ENCODE measurements at places on chromosomes 12 and 14. TPM values are rescaled to one million over a fixed set of nuclear protein-coding genes. Genes with fewer than 3 reads are reported as not detected.

DNA sequence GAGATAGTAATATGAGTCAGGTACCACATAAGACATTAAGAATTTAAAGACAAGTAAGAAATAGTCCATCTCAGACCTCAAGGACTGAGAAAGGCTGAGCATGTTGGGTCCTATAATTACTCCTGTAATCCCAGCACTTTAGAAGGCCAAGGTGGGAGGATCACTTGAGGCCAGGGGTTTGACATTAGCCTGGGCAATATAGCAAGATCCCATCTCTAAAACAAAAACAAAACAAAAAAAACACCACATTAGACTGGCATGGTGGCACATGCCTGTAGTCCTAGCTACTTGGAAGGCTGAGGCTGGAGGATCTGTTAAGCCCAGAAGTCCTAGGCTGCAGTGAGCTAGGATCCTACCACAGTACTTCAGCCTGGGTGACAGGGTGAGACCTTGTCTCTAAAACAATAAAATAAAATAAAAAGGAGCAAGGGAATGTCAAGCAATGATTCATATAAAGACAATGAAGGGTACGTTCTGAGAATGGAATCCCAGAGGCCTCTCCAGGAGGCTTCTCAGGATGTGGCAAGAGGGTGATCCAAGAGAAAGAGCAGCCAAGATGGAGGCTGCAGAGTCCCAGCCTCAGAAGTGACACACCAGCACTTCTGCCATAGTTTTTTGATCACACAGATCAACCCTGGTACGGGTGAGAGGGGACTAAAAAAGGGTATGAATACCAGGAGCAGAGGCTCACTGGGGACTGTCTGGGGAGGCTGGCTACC, 206.4 kb downstream of the CRADD start:
- DNase-seq: peak; percentile 19

ANKRD33 gene
- total RNA-seq: not detected

DNA sequence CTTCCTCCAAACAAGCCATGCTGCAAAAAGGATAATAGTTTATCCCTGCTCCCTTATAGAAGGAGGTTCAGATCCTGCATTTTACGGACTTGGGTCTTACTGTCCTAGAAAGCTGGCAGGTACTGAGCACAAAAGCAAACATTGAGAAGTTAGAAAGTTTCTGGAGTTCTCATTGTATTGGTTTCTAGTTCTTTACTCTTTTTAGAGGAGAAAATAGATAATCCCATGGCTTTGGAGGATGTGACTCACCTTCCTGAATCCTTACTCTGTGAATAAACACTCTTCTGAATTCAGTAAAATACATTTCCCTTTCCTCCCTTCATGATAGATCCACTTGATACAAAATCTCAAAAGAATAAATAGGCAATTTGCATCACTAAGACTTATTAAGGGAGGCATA, 188.9 kb downstream of the NPAS3 start:
- peak; percentile 56 for DNase-seq

DNA sequence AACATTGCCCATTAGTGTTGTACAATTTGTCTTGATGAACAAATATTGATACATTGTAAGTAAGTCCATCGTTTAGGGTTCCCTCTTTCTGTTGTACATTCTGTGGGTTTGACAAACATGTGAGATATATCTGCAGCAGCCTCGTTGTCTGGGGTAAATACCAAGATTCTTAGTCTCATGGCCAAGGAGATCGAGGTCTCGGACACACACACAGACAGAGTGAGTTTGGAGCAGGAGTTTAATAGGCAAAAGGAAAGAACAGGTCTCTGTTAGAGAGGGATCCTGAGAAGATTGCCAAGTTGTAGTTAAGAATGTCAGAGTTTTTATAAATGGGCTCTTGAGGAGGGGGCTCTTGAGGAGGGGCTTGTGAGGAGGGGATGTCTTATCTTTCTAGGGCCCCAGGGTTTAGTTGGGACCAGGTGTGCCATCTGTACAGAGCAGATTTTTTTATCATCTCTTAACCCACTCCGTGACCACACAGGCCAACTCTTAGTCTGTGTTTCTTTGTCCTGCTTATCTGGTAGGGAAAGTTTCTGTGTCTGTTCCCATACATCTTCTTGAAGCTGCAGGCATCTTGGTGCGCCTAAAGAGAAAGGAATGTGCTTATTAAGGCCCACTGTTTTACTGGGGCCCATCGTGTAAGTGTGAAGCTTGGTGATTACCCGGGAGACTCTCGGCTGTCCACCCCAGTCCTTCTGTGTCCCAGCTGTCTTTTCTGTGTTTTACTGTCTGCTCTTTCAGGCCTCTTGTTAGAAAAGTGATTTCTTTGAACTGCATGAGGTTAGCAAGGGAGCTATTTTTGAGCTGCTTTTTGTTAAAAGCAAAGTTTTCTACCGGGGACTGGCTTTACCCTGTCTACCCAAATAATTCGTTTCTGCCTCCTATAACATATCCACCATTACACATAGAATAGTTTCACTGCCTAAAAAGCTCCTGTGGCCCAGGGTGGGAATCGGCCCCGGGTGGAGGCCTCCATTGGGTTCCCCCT, 22.4 kb upstream of the CLEC2D start:
- peak; percentile 1 for DNase-seq

- no peak for DNase-seq
Measured at GRCh38 chr12:85072826-85073225, 36.7 kb downstream of the LRRIQ1 start.

- DNase-seq: no peak
Measured at GRCh38 chr12:62426089-62426488, 40.5 kb upstream of the MON2 start.

- DNase-seq: no peak
Measured at GRCh38 chr12:86241600-86241999, 14.6 kb downstream of the MGAT4C start.

OTX2 gene
- total RNA-seq: not detected

- DNase-seq: no peak
Measured at GRCh38 chr12:69247268-69248018, 8.1 kb downstream of the CPSF6 start.

TPH2 gene
- total RNA-seq: not detected

GYS2 gene
- total RNA-seq: not detected

DNA sequence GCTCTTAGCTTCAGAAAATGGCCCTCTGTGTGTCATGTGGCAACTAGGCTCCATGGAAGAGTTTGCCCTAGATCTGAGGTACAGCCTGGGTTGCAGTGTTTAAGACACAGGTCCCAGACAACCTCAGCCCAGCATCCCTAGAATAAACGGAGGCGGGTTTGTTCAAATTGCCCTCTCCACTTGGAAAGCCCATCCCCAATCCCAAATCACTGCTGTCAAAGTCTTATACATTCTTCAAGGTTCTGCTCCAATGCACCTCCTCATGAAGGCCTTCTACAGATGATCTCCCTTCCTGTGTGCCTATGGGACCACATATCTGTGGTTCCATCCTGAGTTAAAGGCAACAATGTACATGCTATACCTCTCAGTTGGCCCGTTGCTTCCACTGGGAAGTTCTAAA, 289.8 kb downstream of the DPF3 start:
- no peak for DNase-seq

DNA sequence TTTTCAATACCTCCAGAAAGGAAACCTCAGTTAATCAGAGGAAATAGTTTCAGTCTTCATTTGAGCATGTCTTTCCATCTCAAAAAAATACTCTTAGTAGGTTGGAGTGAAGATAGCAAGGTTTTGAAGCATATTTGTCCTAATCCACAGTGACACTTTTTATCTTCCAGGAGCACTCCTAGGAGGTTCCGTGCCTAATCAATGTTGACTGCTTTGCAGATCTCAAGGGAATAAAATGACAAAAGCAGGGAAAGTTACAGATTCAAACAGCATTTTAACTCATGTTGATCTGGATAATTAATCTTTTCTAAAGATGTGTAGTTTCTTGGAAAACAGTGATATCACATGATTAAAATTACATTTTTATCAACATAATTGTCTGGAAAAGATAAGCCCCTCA, 213.9 kb downstream of the ANO6 start:
- no peak for DNase-seq

POTEM gene
- total RNA-seq: not detected

DENND5B gene
- total RNA-seq: 4.2 TPM

- no peak for DNase-seq
Measured at GRCh38 chr14:97777622-97778355, 980.6 kb downstream of the VRK1 start.

DNA sequence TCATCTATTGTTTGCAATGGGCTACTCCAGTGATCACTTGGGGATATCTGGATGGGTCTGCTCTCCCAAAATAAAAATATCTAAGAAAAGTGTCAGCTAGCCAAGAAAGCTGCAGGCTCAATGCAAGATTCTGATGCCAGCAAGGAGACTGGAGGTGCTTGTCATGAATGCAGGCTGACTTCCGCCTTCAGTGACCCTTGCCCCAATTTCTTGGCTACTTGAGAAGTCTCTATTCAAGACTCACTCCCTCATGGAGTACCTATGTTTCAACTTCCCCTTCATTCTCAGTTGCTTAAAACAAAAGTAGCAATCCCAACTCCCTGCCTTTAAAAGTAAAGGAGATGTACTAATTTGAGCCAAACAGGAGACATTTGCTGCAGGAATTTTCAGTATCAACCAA, 123.9 kb downstream of the GPR65 start:
- DNase-seq: peak; percentile 19

DNA sequence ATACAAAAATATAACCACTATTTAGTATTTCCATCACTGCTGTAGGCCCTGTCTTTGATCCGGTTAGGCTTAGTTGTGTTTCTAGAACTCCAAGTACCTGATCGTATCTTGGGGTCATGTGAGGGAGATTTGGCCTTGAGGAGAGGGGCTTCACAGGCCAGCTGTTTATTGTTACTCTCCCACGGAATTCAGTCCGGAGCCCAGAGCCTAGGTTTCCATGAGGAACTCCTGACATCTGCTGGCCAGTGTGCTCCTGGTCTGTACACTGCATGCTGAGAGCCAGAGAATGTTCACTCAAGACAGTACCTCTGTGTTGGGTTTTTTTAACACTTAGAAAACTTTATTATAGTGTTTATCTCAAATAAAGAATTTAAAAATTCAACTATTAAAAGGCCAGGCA, 341.0 kb upstream of the TMEM132C start:
- DNase-seq: peak; percentile 54

- DNase-seq: no peak
Measured at GRCh38 chr14:88904206-88904647, 79.8 kb downstream of the TTC8 start.

- DNase-seq: no peak
Measured at GRCh38 chr12:128783129-128783574, 40.6 kb downstream of the SLC15A4 start.

RNASE12 gene
- not detected for total RNA-seq

Data from PC-3 (cell line).